Epithelial cell of proximal tubule (primary cell): ENCODE measurements at places on chromosomes 7 and 10.

DNA sequence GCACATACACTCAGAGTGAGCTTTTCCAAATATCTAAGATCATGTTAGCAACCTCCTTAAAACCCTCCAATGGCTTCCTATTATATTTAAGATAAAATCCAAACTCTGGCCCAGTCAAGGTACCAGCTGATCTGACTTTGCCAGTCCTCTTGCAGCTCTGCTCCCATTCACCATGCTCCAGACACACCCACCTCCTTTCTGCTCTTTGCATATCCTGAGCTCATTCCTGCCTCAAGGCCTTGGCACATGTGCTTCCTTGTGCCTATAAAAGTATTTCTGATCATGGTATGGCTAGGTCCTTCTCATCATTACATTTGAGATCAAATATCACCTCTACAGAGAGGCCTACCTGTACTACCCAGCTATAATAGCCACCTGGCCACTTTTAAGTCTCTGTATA is 27.5 kb downstream of the XPNPEP1 start:
- DNase-seq, result no peak

- no peak for DNase-seq
Measured at GRCh38 chr10:29534590-29534989, 100.2 kb downstream of the SVIL start.

DNA sequence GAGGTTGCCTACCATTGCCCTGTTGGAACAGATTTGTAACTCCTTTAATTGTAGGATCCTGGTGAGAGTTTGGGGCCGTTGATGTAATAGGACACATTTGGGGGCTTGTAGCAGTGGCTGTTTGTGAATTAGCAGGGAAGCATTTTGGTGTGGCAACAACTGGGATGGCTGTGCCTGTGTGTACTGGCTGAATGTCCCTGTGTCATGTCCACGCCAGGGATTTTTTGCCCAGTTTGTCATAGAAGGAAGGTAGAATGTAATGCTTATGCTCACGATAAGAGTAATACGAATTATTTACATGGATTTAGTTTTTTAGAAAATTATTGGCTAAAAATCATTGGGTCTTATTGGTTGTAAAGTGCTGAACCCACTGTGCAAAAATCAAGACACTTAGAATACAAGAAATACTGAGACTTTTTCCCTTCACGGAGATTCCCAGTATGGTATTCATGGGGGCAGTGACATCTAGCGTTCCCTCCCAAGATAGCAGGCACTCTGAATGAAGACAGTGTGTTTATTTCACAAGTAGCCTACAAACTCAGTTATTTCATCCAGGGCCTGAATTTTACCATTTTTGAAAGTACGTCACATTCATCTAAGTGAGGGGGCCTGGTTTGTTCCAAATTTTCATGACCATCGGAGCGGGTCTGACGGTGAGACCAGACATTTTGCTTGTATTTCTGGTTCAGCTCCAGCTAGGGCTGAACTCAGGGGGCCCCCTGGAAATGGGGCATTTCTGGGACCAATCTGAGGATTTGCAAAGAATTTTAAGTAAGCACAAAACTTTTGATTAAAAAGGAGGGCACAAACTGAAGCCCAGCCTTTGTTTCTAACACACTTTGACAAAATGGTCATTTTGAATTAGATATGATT is 74.7 kb downstream of the CACNB2 start:
- DNase-seq, result peak; percentile 13

GRCh38 chr7:37247861-37248260 is 200.8 kb downstream of the ELMO1 start:
- DNase-seq, result no peak

DNA sequence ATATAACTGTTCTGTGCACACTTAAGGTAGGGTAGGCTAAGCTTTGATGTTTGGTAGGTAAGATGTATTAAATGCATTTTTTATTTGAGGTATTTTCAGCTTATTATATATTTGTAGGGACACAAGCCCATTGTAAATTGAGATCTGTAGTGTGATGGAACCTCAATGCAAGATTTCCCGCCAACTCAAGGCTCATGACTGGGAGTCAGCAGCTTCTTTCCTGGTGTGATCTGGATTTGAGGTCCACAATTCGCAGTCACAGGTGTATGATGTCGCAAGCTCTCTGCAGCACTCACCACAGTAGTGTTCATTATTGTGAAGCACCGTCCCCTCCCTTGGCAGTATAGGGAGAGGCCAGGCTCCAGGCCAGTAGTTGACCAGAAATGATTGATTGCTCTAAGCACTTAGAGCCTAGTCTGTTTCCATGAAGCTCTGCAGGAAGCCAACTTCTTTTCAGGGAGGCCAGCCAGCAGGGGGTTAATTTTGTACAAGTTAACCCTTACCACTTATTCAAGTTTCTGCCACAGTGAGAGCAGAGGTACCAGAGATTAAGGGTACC is 54.9 kb downstream of the SEM1 start:
- no peak for DNase-seq

DNA sequence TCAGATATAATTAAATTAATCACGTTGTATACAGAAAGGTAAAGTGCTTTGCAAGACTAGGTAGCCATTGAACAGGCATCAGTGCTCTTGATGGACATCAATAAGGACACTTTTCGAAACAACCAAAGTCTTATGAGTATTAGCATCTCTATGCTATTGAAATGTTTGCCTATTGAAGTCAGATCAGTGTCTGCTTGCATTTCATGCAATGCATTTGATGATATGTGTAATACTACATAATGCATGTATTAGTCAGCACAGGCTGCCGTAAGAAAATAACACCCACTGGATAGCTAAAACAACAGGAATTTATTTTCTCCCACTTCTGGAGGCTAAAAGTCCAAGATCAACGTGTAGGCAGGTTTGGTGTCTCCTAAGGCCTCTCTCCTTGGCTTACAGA is 209.3 kb upstream of the PLXDC2 start:
- no peak for DNase-seq

DNA sequence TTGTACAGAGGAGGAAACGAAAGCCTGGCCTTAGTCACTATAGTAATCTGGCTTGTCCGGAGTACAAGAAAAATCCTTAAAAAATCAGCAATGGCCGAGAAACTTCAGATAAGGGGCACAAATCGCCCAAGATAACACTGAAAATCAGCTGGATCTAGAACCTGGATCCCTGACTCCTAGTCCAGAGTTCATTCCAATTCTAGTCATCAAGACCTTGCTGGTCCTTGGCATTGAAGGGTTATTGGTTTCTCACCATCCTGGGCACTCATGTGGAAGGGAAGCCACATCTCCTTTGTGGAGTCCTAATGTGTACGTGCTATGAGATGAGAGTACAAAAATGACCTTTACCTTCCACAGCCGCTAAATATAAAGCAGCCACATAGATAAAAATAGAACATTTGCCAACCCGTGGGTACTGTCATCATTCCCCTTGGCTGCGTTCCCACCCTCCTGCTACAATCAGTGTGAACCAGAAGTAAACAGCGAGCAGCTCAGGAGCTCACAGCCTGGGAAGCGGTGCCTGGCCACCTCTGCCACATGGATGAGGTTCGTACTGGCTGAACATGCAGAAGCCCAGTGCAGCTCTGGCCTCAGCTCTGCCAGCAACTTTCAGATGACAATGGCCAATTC is 116.0 kb upstream of the PDLIM1 start:
- no peak for DNase-seq

DNA sequence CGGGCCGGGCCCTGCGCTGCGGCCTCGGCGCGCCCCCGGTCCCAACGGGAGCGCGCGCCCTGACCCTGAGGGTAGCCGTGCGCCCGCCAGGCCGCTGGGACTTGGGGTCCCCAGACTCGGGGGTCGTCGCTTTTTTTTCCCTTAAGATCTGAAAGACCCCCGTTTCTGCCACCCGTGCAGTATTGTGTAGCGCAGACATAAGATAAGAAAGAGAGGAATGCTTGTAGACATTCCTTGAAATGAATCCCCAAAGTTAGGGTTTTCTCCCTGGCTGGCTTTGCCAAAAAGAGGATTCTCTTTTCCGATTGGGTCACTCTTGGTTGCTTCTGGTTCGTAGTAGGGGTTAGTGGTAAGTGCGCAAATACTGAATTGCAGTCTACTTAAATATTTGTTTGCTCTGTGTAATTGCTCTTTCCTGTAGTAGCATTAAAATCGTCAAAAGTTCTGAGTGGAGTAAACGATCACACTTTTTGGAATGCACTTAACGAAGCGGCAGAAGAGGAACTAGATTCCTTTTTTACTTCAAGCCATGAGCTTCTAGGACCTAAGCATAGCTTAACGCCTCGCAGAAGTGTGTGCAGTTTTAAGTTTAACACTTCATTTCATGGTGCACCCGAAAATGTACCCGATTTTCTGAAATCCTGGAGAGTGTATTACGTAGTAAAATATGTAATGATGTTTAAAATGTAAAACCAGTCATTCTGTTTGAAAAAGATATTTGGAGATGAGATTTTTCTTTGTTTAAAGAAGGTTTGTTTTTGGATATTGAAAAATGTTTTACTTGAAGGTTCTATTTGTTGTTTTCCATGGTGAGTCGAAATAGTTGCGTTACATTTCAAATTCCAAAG is 1.3 kb downstream of the CUL1 start:
- DNase-seq, result no peak

GRCh38 chr7:30894866-30895605 is 16.6 kb upstream of the AQP1 start:
- no peak for DNase-seq

DNA sequence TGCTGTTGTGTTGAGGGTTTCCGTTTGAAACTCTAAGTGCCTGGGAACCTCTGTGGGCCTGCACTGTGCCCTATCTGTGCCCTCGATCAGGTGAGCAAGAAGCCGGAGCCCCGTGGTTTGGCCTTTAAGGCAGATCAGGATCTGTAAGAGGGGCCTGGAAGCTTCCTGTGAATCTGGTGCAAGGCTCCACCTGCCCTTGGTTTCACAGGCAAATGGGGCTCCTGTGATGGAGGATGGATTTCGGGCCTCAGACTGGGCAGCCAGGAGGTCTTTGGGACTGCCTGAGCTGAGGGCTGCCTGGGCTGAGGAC is 21.6 kb downstream of the SCART1 start:
- no peak for DNase-seq

- no peak for DNase-seq
Measured at GRCh38 chr7:156487811-156488533, 152.6 kb upstream of the RNF32 start.

- no peak for DNase-seq
Measured at GRCh38 chr10:107689323-107689722, 524.8 kb upstream of the SORCS1 start.

DNA sequence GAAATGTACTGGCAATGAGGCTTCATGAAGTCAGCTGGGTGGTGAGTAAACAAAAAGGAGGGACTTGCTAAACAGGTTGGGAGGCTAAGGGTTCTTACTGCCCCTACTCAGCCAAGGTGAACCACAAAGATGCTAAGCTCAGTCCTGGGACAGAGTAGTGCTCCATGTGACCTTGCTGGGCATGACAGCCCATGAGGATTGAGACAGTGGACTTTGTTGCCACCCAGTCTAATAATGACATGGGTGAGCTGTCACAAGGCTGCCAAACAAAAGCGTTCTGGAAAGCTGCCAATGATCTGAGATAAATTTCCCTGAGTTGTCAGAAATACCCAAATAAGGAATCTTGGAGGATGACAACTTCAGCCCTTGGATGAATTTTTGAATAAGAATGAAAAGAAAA is 75.2 kb downstream of the CLEC2L start:
- peak; percentile 45 for DNase-seq

GRCh38 chr10:49139846-49140195 is 6.0 kb upstream of the FAM170B start:
- peak; percentile 48 for DNase-seq

- DNase-seq, result no peak
Measured at GRCh38 chr7:52273685-52274610, 761.5 kb upstream of the POM121L12 start.

- no peak for DNase-seq
Measured at GRCh38 chr10:88149906-88150305, 286.5 kb downstream of the PTEN start.

DNA sequence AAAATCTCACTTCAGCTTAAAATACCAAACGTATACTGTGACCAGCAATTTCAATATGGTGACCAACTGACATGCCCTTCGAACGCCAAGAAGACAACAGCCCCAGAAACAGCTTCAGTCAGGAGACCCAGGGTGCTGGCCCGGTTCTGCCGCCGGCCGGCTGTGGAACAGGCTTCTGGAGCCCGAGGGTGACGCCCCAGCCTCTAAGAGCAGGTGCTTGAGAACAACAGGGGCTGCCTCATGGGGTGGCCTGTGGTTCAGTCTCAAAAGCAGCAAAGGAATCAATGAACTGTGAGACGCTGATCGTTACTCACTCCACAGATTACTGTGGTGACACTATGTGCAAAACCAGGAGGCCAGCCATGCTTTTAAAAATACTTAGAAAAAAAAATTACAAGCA is 17.3 kb downstream of the GPER1 start:
- no peak for DNase-seq

DNA sequence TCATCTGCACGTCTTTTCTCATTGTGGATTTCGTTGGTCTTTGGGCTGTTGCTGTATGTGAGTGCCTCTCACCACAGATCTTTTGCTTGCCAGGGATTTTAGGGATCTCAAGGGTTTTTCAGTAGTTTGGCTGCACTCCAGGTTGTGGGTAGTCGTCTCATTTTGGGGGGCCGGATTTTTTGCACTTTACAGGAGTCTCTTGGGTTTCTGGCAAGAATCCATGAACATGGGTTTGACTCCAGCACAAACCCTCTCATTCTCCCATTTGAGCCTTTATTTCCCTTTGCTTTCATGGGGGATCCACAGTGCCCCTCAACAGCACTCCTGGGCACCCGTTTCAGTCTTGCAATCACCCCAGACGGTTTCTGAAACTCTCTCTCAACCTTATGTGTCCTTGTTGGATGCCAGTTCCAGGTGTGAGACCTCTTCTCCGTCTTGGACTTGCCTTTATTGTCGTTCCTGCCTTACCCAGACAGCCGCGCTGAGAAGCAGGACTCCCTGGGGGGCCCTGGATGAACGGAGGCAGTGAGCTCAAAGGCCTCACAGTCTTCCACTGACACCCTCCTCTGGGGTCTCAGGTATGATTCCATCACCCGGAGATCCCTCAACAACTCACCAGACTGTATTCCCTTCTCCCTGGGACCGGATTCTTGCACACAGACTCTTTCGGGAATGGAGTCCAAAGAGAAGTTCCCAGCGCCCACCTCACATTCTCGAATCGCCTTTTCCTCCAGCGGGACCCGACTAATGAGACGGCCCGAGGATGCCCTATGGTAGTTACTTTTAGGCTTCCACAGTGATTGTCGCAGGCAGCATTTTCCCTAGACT is 18.8 kb upstream of the ZNF273 start:
- no peak for DNase-seq

- DNase-seq, result no peak
Measured at GRCh38 chr7:130985361-130985760, 251.4 kb upstream of the KLF14 start.

- peak; percentile 7 for DNase-seq
Measured at GRCh38 chr7:3154881-3155494, 111.3 kb upstream of the CARD11 start.

GRCh38 chr10:47277352-47278151 is 22.4 kb upstream of the GDF10 start:
- DNase-seq, result no peak

- no peak for DNase-seq
Measured at GRCh38 chr10:4041635-4042034, 256.6 kb upstream of the KLF6 start.
